ENCODE measurements at places on chromosomes 16 and 17.
A peak's percentile ranks its signal among the peaks of the same experiment; 100 is the strongest.

DNA sequence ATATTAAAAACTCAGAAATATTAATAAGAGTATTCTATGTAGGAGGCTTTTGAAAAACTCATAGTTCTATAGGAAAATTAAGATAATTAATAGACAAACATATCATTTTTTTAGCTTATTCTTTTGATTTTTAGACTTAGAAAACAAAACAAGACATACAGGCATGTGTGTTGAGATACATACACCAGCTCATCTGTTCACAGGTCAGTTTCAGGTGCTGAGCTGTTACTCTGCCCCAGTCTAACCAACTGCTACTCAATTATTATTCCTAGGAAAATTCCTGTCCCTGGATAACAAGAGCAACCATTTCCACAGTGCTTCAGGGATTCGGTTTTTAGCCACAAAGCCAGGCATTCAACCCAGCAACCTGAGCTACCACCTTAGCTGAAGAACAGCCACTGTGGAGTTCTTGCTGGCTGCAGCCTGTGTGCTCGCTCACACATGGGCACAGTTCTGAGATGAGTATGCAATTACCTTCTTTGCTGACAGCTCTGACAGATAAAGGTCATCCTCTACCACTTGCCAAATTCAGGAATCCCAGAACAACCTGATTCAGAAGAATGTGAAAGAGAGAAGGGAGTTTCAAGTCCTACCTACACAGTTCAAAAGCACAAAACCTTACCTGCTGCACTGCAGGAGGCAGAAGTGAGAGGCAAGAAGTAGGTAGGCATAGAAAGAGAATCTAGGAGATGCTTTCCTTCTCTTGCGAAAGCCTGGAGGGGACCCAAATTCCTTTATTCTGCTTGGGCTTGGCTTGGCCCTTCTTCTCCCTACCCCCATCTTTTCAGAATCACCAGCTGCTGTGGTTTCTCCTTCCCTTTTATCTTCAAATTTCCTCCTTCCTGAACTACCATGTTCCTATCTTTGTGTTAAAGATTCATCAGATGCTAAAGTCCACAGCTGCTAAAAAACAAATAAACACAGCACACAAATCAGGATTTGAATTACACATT is 62.7 kb downstream of the TEX2 start:
- no peak for DNase-seq

DNA sequence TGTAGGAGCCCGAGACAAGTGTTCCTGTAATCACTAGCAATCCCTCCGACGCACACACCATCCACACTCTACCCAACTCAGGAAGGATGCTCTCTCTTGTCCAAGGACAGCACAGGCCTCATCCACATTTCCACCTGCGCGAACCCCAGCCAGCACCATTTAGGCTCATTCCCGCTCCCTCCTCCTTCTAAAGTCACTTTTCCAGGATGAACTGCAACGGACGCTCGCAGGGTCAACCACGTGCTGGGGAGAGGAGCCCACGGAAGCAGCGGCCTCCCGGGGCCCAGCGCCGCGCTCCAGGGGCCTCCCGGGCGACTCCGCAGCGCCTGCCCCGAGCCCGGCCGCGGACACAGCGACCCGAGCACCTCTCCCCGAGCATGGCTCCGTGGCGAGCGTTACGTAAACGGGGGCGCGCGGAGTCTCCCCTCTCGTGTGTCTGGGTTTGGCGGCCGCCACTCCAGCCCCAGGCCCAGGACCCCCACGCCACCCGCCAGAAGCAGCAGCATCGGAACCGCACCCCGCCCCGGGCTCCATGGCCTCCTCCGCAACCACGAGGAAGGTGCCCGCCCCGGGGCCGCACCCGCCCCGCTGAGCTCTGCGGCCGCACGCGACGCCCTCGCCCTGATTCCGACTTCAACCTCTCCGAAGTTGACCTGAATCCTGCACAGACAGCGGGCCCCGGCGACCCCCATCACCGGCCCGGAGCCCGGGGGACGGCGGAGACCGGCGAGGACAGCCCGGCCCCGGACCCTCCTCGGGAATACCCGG is 668 bp downstream of the USP36 start:
- no peak for DNase-seq

- no peak for DNase-seq
Measured at GRCh38 chr17:43140396-43141332, 15.5 kb upstream of the BRCA1 start.

GRCh38 chr16:50699326-50700159 is 6.1 kb downstream of the NOD2 start:
- DNase-seq, result peak; percentile 39

DNA sequence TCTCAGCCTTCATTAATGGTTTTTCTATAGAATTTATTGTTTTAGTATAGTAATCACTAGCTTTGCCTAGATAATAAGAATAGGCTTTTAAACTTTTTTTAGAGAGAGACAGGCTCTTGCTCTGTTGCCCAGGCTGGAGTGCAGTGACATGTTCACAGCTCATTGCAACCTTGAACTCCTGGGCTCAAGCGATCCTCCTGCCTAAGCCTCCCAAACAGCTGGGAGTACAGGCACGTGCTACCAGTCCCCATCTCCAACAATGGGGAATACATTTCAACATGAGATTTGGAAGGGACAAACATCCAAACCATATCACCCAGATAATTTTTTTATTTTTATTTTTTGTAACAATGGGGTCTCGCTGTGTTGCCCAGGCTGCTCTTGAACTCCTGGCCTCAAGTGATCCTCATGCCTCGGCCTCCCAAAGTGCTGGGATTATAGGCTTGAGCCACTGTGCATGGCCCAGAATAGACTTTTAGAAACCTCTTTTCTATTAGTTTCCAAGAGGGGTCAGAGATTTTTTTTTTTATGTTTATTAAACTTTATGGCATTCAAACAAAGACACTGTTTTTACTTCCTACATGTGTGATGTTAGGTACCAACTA is 7.3 kb downstream of the NACA2 start:
- DNase-seq, result no peak

DNA sequence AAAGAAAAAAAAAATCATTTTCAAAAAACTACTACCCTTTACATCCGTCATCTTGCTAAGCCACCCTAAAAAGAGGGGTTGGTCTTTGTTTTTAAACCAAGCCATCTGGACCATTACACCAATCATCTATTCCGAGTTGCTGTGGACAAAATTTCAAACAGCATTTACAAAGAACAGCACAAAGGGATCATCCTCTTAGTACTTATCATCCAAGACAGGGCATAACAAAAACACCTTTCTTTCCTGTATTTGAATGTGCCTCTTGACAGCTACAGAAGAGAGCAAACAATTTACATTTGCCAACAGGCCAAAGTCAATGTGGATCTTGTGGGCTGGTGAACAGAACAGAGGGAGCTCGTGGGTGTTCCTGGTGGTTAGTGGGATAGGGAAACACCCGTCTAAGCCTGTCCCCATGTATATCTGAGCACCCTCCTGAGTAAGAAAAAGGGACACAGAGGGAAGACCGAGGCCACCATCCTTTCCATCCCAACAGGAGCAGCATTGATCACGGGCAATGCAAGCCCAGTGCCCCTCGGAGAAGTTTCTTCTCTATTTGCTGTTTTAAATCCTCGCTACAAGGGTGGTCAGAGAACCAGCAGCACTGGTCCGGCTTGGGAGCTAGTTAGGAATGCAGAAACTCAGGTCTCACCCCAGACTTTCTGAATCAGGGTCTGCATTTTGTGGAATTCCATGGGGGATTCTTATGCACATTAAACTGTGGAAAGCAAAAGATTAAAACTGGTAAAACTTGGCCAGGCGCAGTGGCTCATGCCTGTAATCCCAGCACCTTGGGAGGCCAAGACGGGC is 1.9 kb downstream of the SLC39A11 start:
- DNase-seq, result no peak

Measured in stimulated activated CD4-positive, alpha-beta T cell treated with anti-CD3 and anti-CD28 coated beads, Interleukin-1b, Interleukin-23, amount 100 ng/mL, for 24 hours (primary cell).